ENCODE measurements at places on chromosomes 13 and 19.
A peak's percentile ranks its signal among the peaks of the same experiment; 100 is the strongest.

DNA sequence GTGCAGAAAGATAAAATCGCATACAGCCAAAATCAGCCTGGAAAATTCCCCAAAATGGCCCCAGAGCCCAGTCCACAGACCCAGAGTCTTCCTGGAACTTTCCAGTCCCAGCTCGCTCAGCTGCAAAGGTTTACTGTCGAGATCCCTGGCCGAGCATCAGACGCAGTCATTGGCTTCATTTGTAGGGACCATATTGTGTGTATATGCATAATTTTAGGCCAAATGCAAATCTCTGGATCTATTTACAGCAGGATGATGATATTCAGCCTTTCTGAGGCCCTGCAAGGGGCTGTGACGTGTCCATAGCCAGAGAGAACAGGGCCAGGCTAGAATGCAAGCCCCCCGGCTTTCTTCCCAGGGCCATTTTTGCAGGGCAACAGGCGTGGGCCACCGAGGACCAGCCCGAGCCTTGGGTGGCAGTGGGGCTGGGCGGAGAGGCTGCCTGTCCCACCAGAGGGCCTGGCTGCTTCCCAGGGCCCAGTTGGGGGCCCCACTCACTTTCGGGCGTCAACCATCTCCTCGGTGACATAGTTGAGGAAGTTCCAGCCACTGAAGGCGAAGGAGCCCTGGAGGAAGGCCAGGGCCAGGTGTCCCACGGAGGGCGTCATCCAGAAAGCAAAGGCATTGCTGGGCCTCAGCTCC is 13.7 kb downstream of the SLC7A10 start:
- DNase-seq, result no peak

DNA sequence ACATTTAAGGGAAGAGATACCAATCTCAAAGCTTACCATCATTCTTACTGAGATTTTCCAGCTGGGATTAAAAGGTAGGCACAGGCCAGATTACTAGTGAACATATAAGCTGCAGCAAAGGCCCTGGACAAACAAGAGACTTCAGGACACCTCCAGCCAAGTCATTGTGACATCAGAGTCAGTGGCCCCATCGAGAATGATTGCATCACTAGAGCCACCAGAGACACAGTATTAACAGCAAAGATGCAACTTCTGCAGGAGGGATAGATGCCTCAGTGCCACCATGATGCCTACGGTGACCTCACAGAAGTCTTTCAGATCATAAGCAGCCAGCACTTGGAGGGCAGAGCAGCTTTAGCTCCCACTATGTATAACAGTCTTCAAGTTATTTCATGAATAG is 8.6 kb downstream of the RUBCNL start:
- no peak for DNase-seq

DNA sequence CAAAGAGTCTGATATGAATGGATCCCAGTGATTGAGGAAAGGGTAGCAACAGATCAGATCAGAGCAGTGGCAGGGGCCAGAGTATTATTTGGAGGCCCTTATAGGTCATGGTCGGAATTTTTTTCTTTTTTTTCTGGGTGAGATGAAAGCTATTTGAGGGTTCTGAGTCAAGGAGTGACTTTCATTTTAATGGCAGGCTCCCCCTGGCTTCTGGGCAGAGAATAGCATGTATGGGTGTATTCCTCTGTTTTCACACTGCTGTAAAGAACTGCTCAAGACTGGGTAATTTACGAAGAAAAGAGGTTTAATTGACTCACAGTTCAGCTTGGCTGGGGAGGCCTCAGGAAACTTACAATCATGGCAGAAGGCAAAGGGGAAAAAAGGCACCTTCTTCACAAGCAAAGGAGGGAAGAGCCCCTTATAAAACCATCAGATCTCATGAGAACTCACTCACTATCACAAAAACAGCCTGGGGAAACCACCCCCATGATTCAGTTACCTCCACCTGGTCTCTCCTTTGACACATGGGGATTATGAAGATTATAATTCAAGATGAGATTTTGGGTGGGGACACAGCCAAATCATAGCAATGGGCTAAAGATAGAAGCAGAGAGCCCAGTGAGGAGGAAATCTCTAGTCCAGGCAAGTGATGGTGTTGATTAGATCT is 3.0 kb upstream of the SLC6A16 start:
- DNase-seq, result peak; percentile 35

DNA sequence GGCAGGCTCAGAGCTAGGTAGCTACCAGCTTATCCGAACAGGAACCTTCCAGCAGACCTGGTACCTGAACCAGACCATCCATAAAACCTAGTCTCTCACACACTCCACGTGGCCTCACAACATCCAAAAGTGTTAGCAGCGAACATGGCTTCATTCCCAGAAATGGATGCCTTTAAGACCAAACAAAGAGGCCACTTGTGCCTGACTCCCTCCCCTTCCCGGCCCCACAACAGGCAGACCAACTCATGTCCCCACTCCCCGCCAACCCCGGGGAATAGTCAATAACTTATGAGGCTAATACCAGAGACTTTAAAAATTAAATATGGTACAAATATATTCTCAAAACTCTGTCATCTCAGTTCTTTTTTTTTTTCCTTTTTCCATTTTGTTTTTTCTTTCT is 46.2 kb downstream of the ZNF557 start:
- DNase-seq, result no peak

- DNase-seq, result peak; percentile 34
Observed at GRCh38 chr13:24271601-24272451, 37.6 kb upstream of the C1QTNF9 start.

DNA sequence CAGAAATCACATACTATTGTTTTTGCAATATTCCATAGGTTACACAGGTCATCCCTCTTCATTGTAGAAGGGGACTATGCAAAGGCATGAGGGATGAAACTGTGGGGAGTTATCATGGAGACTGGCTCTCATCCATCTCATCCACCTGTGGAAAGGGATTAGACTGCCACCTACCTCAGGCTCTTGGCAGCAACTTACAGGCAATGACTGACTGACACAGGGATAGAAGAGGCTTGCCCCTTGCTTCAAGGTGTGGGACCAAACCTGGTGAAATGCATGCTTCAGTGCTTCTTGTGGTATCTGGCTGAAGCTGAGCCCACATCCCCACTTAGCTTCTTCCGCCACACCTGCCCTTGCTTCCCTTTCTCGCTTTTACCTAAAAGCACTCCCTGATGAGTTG is 341.3 kb downstream of the GPC5 start:
- DNase-seq, result no peak

DNA sequence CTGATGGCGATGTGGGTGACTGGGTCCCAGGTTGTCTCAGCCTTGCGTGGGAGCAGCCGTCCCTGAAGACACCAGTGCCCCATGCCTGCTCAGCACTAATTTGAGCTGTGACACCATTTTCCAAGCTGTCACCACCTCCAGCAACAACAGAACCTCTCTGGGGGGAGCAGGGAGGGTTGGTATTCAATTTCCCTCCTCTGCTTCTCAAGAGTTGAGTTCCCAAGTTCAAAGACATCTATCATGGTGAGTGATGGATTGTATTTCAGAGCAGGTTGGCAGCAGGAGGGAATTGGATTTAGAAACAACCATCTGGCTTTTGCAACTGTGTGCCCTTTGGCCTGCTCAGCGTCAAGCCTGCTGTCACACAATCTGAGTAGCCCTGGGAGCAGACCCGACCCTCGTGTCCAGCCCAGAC is 46.9 kb upstream of the UQCRFS1 start:
- no peak for DNase-seq

GRCh38 chr19:45439569-45440258 is 16.0 kb upstream of the ERCC1 start:
- peak; percentile 72 for DNase-seq

- DNase-seq, result peak; percentile 18
Observed at GRCh38 chr19:50252111-50252886, 48.9 kb downstream of the MYH14 start.

DNA sequence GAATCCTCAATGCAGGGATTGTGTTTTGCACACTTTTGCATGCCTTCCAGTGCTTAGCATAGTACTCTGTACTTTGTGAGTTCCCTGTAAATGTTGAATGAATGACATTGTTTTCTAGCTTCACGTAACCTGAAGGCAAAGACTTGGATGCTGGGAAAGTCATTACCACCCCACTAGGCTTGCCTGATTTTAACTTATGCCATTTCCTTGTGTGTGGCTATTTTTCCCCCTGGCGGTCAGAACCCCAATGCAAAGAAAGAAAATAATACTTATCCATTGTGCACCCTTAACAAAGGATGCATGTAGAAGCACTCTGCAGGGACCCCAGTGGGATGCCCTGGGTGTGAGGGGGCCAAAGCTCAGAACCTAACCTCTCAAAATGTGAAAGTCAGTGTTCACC is 1.2 kb upstream of the ENOX1 start:
- no peak for DNase-seq

GRCh38 chr19:30671622-30672051 is 299.5 kb downstream of the ZNF536 start:
- no peak for DNase-seq

DNA sequence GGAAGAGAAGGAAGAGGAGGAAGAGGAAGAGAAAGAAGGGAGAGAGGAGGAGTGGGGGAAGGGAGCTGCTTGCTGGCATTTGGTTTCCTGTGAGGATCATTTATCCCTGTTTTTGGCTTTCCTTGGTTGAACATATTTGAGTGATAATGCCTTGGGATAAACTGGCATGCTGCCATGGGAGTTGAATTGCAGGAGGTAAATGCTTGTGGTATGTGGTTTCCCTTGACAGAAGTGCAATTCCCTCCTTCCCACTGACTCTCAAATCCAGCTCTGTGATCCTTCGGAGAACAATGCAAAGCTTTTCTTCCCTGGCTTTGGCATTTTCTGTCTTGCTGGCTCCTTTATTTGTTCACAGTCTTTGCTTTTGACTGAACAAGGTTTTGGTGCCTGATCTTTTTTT is 27.2 kb upstream of the CBY2 start:
- no peak for DNase-seq

DNA sequence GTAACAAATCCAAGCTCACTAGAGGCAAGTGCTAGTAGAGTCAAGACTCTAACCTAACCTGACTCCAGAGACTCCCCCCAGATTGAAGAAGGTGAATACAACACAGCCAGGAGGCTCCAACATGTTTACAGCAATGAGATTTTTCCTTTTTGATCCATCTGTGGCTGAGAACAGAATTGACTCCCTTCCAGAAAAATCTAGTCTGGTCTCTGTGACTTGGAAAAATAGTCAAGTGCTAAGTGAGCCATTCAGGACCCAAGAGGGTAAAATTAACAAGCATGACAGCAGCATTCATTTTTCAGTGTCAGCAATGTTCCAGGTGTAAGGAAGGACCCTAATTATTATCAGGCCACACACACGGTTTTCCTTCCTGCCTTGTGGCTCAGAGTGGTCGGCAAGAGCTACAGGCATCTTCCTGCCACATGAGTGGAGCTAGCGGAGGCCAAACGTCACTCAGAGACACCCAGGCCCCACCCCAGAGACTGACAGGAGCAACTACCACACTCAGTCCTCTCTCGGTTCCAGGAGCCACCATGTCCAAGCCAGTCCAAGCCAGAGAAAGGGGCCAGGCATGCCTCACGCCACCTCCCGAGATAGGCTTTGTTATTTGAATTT is 395.1 kb downstream of the FOXO1 start:
- DNase-seq, result no peak

DNA sequence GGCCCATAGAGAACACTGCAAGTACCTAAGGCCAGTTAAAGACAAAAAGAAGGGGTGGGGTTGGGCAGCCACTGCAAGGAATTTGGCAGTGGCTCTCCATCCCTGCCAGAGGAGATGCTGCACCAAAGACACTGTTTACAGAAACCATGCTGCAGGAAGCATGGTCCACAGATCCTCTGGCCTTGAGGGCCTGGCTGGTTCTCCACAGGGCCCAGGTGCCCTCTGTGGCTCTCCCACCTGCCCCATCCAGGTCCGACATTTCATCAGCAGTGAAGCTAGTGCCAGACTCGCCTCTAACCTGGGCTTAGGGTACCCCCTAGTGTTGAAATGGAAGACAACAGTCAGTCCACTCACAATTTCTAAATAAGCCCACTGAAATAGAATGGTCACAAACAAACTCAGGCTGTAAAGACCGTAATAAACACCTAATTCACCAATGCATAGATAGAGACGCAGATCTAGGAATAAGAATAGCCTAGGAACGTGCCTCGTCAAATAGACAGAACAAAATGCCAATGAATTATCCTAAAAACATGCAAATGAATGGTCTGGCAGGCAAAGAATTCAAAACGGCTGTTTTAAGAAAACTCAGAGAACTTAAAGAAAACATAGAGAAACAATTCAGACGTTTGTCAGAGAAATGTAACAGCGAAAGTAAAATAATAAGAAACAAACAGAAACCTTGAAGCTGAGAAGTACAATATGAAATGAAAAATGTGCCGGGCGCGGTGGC is 23.3 kb downstream of the LYPD4 start:
- peak; percentile 21 for DNase-seq

- DNase-seq, result no peak
Observed at GRCh38 chr19:15161028-15161984, 39.5 kb downstream of the NOTCH3 start.

DNA sequence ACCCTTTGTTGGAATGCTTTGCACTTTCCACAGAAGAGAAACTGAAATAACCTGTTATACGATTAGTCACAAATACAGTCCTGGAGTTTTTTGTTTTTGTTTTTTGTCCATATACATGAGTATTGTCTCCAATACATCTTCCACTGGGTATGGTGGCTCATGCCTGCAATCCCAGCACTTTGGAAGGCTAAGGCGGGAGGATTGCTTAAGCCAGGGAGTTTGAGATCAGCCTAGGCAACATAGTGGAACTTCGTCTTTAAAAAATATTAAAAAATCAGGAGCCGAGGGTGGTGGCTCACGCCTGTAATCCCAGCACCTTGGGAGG is 25.0 kb downstream of the AP2S1 start:
- no peak for DNase-seq

- peak; percentile 28 for DNase-seq
Observed at GRCh38 chr19:55460670-55461258, 678 bp downstream of the ISOC2 start.

- no peak for DNase-seq
Observed at GRCh38 chr13:110014719-110015118, 228.3 kb upstream of the IRS2 start.

GRCh38 chr13:113413178-113413897 is 40.0 kb downstream of the ADPRHL1 start:
- no peak for DNase-seq

GRCh38 chr13:80083081-80083852 is 257.7 kb downstream of the SPRY2 start:
- no peak for DNase-seq

- DNase-seq, result no peak
Observed at GRCh38 chr19:55266404-55266803, 7.6 kb upstream of the PPP6R1 start.

DNA sequence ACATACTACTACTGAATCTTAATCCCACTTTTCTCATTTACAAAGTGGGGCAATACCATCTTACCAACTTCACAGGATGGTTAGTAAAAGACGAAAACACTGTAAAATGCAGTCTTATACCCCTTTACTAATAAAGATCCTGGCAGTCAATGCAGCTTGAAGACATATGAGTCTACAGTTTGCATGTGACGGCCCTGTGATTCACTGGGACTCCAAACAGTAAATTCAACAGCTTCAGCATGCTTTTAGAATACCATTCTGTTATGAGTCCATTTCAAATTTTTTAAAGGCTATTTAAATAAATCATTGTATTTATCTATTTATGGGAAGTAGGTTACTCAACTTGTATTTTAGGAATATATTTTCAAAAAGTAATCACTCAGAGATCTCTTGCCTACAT is 629.1 kb downstream of the LIG4 start:
- no peak for DNase-seq

Measured in activated CD4-positive, alpha-beta T cell treated with anti-CD3 and anti-CD28 coated beads, Interleukin-2, amount 50 U/mL, for 4 hours (primary cell).